ENCODE measurements at places on chromosomes 5 and 9. TPM values are rescaled to one million over a fixed set of nuclear protein-coding genes. Genes with fewer than 3 reads are reported as not detected.

PIP5K1B gene
- not detected for total RNA-seq

BDP1 gene
- 14.4 TPM for total RNA-seq

SPATA6L gene
- total RNA-seq = 0.12 TPM

SLC1A3 gene
- total RNA-seq = 48.9 TPM

CDHR2 gene
- not detected for total RNA-seq

FOXD4L4 gene
- not detected for total RNA-seq

FBP2 gene
- not detected for total RNA-seq

FAM153A gene
- not detected for total RNA-seq

FOXI1 gene
- total RNA-seq = not detected

SH3RF2 gene
- 6.8 TPM for total RNA-seq

ANKRD34B gene
- not detected for total RNA-seq

DRD1 gene
- not detected for total RNA-seq

BARHL1 gene
- not detected for total RNA-seq

GPRIN1 gene
- 6.2 TPM for total RNA-seq

ADAMTS19 gene
- not detected for total RNA-seq

SAPCD2 gene
- total RNA-seq = 21.8 TPM

SMIM33 gene
- total RNA-seq = not detected

PCDHB5 gene
- 0.60 TPM for total RNA-seq

DND1 gene
- total RNA-seq = 0.12 TPM

PSD2 gene
- total RNA-seq = not detected

PFN3 gene
- total RNA-seq = not detected

DEPDC1B gene
- 28.5 TPM for total RNA-seq

CDKN2B gene
- 9.5 TPM for total RNA-seq

PDE6A gene
- total RNA-seq = 0.12 TPM

BTNL8 gene
- 0.12 TPM for total RNA-seq

DIRAS2 gene
- total RNA-seq = not detected

EDIL3 gene
- 45.8 TPM for total RNA-seq

TYRP1 gene
- 0.68 TPM for total RNA-seq

CCT5 gene
- total RNA-seq = 555 TPM

HMGCR gene
- 33.9 TPM for total RNA-seq

KIF20A gene
- 161 TPM for total RNA-seq

RAB14 gene
- 34.5 TPM for total RNA-seq

Measured in RPMI7951 (cell line).